CD8-positive, alpha-beta memory T cell (primary cell): ENCODE measurements at places on chromosomes 3 and 15.

DNA sequence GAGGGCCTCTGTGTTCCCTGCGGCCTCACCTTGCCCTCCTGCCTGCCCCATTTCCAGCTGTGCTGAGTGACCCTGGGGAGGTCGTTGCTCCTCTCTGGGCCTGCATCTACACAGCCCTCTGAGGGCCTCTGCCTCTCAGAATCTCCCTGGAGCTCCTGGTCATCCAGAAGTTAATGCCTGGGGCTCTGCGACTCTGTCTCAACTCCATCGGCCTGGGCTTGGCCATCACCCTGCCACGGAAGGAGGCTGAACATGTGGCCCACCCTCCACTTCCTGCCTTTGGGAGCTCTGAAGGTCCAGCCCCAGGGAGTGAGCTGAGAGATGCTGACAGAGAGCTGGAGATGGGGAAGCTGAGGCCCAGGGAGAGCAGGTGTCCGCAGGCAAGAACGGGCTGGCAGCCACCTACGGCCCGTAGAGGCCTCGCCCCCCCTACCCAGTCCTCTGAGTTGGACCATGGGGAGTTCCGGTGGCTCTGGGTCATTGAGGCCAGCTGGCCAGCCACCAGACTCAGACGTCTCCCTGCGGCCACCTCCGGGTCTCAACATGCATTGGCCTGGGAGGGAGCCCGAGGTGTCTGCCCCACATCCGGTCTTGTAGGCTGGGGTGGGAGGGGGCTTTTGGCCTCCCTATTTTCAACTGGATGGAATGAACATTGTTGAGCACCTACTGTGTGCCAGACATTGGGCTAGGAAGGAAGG is 34.2 kb downstream of the GRIP2 start:
- DNase-seq: no peak

DNA sequence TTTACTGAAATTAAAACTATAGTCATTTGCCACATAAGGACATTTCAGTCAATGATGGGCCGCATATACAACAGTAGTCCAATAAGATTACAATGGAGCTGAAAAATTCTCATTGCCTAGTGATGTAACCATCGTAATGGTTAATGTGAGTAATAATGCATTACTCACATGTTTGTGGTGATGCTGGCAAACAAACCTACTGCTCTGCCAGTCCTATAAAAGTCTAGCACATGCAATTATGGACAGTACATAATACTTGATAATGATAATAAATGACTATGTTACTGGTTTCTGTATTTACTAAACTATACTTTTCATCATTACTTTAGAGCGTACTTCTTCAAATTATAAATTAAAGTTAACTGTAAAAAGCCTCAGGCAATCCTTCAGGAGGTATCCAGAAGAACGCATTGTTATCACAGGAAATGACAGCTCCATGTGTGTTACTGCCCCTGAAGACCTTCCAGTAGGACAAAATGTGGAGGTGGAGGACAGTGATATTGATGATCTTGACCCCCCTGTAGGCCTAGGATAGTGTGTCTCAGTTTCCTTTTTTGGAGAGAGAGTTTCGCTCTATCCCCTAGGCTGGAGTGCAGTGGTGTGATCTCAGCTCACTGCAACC is 102.7 kb downstream of the ATP1B3 start:
- no peak for DNase-seq

DNA sequence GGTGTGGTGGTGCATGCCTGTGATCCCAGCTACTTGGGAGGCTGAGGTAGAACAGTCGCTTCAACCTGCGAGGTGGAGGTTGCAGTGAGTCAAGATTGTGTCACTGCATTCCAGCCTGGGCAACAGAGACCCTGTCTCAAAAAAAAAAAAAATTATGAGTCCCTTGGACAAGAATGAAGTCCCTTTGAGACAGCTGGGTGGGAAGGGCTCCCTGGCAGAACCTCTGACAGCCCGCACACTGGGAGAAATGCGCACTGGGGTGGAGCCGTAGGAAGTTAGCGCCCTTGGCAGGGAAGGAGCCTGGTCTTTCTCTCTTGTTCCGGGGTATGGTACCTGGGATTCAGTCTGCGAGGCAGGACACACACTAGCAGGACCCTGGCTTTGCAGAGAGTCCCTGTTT is 51.4 kb downstream of the SLC30A4 start:
- no peak for DNase-seq

GRCh38 chr3:67630666-67631362 is 23.6 kb downstream of the SUCLG2 start:
- no peak for DNase-seq

DNA sequence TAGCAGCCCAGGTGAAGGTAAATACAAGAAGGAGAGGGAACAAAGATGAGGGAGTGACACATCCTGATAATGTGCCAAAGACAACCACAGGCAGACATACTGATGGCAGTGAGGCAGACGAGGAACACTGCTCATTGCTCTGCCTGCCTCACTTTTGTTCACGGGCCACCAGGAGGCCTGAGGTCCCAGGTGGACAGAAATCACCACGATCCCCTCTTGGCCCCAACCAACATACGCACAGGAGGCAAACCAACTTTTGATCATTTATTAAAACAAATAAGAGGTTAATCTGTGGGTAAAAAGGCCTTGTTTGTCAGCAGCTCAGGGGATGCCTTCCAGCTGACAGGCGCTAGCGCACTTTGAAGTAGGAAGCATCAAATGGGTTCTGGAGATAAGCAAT is 4.2 kb downstream of the ALG1L2 start:
- DNase-seq: no peak

DNA sequence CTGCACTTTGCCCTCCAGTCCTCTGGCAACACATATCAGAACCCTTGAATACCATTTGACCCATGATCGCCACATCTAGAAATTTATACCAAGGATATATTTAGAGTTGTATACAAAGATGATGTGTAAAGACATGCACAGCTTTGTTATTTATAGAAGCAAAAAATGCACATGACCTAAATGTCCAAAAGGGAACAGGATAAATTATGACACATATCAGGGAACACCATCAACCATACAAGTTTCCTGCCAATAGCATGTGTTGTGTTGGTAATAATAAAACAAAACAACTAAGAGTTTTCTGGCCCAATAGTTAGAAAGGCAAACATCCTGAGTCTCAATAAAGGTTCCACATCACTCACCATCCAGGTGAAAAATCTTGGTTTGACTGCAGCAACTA is 51.5 kb downstream of the AAGAB start:
- no peak for DNase-seq

- no peak for DNase-seq
Observed at GRCh38 chr3:19596408-19596807, 337.6 kb downstream of the EFHB start.

GRCh38 chr3:42666022-42666421 is 12.5 kb downstream of the ZBTB47 start:
- DNase-seq: no peak

GRCh38 chr3:189513281-189514117 is 117.7 kb upstream of the TP63 start:
- no peak for DNase-seq

- DNase-seq: no peak
Observed at GRCh38 chr3:52028572-52028971, 27.8 kb downstream of the DUSP7 start.

GRCh38 chr3:144866476-144866875 is 894.9 kb downstream of the DIPK2A start:
- no peak for DNase-seq

GRCh38 chr15:39130556-39131379 is 450.1 kb upstream of the THBS1 start:
- no peak for DNase-seq

DNA sequence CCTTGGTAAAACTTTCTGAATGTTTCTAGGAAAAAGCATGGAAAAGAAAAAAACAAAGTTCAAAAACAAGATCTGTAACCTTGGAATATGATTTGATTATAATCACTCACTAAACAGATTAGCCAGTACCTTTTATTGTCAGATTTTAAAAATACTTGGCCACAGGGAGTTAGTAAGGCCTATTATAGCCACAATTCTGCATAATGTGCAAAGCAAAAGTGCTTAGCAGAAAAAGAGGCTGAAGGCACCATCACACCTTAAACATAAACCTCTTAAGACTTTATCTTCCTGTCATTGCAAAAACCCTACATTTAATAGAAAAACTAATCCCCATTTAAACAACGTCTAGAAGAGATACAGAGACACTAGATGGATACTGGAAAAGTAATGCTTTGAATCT is 41.8 kb downstream of the CHSY1 start:
- no peak for DNase-seq

- no peak for DNase-seq
Observed at GRCh38 chr3:62636235-62636826, 238.9 kb downstream of the CADPS start.

- DNase-seq: no peak
Observed at GRCh38 chr3:135740211-135740610, 225.3 kb upstream of the PPP2R3A start.

GRCh38 chr15:69663441-69663840 is 210.8 kb downstream of the RPLP1 start:
- DNase-seq: peak; percentile 10

DNA sequence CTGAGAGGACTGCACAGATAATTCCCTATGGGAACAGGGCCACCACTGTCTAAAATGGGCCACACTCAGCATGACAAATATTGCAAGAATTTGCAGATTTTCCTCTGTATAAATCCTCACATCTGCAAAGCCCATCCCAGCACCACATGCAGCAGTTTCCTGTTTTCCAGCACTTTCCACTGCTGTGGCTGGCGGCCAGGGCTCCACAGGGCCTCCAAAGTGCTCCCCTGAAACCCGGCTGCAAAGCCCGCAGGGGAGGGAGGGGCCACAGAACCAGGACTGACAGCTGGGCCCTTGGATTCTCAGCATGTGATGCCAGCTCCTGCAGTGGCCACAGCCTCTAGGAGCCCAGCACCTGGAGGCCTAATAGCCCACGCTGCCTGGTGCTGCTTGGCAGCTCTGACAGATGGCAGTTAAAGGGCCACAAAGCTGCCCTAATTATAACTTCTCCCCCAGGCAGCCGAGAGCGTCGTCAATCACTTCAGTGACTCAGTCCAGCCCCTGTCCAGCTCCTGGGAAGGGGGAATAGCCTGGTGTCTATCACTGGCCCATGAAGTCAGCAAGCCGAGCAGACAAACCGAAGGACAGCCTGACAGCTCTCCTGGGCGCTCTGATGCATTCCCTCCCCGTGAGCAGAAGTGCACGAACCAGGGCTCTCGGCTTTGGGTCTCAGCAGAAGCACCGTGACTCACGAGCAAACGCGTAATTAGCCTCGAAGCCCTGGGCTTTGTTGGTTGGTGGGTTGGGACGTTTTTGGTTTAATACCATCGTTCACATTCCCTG is 4.7 kb downstream of the LRRC15 start:
- no peak for DNase-seq

DNA sequence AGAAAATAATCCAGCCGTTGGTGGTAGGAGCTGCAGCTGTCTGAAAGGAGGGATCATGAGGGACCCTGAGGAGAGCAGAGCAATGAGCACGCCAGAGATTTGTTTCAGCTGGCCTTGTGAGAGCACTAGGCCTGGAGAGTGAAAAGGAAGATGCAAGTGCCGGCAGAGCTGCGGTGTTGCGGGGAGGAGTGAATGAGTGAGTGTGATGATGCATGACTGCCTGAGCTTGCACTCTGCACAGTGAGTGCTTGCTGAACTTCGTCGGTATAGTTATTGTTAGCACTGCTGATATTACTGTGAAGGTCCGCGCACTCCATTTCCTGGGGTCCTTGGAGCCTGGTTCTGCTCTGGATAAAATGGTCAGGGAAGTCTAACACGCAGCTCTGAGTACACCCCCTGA is 23.2 kb downstream of the EIF1B start:
- DNase-seq: no peak

GRCh38 chr3:169945313-169945712 is 21.3 kb upstream of the SEC62 start:
- DNase-seq: no peak

DNA sequence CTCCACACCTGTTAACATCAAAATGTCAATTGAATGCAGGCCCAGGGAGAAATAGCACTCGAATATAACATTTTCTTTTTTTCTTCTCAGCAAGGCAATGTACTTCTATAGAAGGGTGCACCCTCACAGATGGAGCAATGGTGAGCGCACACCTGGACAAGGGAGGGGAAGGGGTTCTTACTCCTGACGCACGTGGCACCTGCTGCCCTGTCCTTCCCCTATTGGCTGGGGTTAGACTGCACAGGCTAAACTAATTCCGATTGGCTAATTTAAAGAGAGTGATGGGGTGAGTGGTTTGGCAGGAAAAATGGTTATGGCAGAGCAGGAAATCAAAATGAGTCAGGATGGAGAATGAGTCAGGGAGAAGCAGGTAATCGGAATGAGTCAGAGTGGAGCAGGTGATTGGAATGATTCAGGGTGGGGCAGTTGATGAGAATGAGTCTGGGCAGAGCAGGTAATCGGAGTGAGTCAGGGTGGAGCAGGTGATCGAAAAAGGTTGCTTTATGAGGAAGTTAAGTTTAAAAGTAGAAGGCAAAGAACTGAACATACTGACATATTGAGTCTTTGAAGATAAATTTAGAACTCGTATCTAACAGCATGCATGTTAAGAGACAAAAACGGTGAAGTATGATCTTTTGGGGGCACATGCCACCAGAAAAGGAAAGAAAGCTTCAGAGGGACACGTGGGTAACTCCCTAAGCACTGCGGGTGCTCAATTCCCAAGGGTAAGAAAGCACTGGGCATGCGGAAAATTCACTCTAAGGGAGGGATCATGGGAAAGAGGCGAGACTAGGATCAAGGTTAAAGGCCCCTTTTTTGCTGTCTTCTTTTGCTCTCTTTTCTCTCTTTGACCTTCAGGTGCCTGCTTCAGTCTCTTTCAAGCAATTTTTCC is 72.9 kb upstream of the GALNT15 start:
- DNase-seq: no peak

DNA sequence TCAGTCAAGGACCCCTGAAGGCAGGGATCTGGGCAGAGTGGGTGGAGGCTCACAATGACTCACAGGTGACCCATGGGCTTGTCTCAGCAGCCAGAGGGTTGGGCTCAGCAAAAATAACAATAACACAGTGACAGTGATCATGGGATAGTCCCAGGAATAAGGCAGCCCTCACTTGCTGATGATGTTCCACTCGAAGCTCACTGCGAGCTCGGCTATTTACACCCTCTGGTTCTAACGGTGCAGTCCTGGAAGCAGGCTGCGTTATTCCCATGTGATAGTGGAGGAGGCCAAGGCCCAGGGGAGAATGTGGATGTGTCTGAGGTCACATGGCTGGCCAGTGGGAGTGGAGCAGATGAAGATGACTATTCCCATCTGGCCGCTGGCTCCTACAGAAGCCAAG is 16.2 kb downstream of the CCDC33 start:
- no peak for DNase-seq

DNA sequence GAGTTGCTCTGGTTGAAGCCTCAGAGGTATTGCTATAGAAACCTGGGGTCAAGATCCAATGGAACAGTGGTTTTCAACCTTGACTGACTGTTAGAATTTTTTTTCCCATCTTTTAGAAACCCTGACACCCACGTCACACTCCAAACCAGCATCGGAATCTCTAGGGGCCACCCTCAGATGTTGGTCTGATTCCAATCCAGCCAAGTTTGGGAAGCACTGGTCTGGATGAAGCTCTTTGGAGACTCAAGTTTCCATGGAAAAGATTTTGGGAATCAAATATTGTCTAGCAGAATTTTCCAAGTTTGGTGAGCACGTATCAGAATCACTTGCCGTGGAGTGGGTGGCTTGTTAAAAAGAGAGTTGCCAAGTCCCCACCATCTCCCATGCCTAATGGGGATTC is 103.8 kb downstream of the THSD4 start:
- DNase-seq: no peak

GRCh38 chr15:51737522-51738305 is at the start of gene LYSMD2:
TSS of gene LYSMD2 (minus strand) at chr15:51737655. CDS start at chr15:51737622, 33 bp downstream.
- DNase-seq: peak; percentile 61

- no peak for DNase-seq
Observed at GRCh38 chr3:182005219-182005618, 293.5 kb downstream of the SOX2 start.

- no peak for DNase-seq
Observed at GRCh38 chr3:105274958-105275357, 91.8 kb upstream of the ALCAM start.
